CD8-positive, alpha-beta memory T cell (primary cell): ENCODE measurements at places on chromosomes 7 and 10.

GRCh38 chr7:15853832-15854470 is 167.5 kb upstream of the MEOX2 start:
- DNase-seq = no peak

- DNase-seq = no peak
Observed at GRCh38 chr7:116139007-116139406, 71.3 kb upstream of the TES start.

GRCh38 chr7:320297-320696 is 30.3 kb downstream of the FOXL3 start:
- no peak for DNase-seq

DNA sequence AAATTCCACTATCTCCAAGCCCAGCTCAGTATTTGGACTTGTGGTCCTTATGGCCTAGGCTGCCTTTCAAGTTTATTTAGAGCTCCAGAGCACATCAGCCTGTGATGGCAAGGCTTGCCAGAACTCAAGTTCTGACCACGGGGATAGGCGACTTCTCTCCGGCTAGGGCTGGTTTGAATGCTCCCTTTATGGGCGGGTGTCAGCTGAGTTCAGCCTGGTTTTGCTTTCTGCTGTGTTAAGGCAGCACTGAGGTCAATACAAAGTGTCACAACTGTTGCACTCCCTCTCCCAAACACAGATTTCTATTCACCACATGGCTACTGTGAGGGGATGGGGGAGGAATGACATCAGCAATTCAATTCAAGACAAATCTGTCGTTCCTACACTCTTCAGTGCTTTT is 318.1 kb upstream of the MYO3A start:
- no peak for DNase-seq
